Activated T-helper 1 cell treated with anti-CD3 and anti-CD28 coated beads, Interleukin-2, amount 50 U/mL, for 16 hours (primary cell): ENCODE measurements at places on chromosomes 1 and 21.

DNA sequence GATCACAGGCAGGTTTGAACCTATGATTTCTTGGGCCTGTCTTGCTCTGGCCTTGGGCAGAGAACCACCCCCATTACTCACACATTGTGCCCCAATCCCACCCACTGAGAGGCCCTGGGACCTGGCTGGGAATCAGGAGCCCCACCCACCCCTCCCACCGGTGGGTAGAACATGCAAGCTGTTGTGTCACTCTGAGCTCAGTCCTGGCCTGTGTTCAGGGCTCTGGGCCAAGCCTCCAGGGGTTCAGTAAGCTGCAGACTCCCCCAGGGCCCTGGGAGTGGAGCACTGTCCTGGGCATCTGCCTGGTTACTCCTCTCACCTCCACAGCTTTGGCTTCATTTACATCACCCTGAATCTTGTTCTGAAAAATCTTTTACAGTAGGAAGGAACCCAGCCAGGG is 270.5 kb downstream of the RRAGC start:
- no peak for DNase-seq

GRCh38 chr1:16393570-16394521 is 26.8 kb downstream of the SZRD1 start:
- no peak for DNase-seq

- no peak for DNase-seq
Observed at GRCh38 chr1:6923955-6924881, 139.0 kb downstream of the CAMTA1 start.

- no peak for DNase-seq
Observed at GRCh38 chr1:156072251-156072650, 10.0 kb downstream of the MEX3A start.

DNA sequence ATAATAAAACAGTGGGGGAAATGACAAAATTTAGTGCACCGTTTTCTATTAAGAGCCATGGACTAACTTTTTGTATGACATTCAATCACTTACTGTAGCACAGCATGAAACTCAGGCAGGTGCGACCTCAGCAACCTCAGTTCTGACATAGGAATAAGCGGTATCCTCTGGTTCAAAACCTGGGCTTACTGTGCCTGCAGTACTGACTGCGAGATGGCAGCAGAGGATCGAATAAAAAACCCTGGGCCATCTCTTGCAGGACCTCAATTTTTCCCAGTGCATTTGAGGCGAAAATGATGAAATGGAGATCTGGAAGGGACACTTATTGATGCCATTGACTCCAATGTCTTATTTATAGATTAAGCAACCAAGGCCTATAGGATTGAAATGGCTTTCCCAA is 214.7 kb downstream of the ADGRL2 start:
- no peak for DNase-seq

DNA sequence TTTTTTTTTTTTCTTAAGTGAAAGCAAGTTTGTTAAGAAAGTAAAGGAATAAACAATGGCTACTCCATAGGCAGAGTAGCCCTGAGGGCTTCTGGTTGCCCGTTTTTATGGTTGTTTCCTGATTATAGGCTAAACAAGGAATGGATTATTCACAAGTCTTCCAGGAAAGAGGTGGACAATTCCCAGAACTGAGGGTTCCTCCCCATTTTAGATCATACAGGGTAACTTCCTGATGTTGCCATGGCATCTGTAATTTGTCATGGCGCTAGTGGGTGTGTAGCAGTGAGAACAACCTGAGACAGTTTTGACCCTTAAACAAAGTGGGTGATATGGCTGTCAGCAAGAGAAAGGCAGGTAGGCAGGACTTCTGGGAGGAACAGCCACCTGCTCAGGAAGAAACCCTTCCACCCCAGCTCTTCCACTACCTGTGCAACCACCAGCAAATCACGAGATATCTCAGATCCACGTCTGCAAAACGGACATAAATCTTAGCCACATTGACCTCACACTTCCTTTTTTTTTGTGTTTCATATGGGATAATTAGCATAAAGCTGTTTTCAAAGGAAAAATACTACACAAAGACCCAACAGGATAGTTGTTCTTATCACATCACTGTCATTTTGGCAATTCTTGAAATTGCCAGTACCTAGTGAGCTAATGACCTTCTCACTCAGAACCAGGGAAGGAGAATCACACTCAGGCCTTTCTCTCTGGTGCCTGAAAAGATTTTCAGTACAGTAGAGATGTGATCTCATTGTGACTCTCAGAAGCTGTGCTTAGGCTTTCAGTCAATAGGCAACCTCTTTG is 34.8 kb upstream of the DUSP10 start:
- DNase-seq = no peak

- no peak for DNase-seq
Observed at GRCh38 chr1:147752511-147752910, 7.9 kb downstream of the GJA5 start.

DNA sequence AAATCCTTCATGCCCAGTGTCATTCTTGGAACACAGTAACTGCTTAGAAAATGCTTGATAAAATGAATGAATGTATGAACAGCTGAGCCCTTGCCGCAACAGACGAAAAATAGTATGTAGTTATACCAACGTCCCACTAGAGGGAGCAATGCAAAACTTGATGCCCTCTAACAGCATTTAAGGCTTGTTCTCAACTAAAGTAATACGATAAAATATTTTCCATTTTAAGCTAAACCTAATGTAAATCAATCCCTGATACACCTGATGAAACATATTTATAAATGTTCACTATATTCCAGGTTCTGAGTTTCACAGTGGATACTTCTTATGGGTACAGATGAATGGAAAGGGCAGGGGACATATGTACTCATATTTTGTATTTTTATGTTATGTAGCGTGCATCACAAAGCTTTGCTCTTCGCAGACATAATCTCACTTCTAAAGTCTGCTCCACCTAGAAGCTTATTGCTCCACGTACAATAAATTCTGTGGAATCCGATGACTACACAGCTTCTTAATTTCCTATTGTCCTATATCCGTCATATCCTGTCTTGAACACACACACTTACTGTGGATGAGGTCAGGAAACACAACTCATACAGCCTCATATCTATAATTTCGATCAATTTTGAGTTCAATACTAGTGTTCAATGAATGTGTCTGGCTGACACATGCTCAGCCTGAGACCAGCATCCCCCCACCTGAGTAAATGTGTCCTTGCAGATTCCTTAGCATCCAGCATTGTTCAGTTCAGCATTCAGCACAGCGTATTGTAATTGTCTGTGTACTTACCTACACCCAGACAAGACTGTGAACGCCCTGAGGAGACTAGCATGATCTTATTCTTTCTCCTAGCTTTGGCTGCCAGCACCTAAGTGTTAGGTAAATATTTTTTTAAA is 4.4 kb upstream of the UTP25 start:
- DNase-seq = no peak

DNA sequence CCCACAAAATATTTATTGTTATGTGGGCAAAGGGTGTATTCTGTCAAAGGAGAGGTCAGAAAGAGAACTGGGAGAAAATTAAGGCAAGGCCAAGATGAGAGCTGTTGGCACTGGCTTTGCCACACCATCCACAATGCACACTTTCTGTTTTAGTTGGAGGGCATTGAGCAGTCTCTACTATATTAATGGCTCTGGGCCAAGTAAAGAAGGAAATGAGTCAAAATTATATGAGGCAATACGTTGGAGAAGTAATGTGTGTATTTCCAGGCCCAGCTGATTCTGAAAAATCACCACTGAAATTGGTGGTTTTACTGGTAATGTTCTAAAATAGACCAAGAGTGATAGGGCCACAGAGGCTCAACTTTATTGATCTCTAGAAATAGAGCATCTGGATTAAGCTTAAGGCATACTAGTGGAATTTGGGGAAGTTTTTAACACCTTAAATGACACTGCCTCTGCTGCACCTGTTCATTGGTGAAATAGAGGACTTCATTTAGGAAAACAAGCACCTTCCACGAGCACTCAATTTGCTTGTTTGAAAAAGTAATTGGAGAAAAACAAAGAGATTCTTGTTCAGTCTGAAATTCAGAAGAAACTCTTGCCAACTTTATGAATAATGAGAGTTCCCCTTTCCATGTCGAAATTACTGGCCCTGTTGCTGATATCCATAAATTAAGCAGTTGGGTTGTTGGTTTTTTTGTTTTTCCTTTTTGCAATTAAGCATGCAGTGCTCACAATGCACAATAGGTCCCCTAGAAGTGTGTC is 424.9 kb downstream of the ADGRL2 start:
- no peak for DNase-seq

DNA sequence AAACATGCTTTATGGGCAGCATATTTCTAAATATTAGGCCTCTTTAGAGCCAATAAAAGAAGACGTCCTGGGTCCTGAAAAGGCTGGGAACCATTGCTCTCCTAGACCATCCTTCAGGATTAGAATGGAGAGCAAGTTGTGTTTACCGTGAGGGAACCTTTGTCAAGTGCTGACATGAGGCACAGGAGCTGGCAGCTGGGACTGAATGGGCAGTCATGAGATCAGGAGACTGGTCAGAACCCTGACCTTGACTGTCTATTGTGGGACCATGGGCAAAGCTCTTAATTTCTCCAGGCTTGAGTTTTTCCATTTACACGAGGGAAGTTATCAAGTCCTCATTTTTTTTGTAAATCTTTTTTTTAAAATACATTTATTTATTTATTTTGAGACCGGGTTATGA is 5.2 kb downstream of the PFKFB2 start:
- DNase-seq = no peak

GRCh38 chr1:180154003-180154324 is 705 bp upstream of the QSOX1 start:
- DNase-seq = no peak

DNA sequence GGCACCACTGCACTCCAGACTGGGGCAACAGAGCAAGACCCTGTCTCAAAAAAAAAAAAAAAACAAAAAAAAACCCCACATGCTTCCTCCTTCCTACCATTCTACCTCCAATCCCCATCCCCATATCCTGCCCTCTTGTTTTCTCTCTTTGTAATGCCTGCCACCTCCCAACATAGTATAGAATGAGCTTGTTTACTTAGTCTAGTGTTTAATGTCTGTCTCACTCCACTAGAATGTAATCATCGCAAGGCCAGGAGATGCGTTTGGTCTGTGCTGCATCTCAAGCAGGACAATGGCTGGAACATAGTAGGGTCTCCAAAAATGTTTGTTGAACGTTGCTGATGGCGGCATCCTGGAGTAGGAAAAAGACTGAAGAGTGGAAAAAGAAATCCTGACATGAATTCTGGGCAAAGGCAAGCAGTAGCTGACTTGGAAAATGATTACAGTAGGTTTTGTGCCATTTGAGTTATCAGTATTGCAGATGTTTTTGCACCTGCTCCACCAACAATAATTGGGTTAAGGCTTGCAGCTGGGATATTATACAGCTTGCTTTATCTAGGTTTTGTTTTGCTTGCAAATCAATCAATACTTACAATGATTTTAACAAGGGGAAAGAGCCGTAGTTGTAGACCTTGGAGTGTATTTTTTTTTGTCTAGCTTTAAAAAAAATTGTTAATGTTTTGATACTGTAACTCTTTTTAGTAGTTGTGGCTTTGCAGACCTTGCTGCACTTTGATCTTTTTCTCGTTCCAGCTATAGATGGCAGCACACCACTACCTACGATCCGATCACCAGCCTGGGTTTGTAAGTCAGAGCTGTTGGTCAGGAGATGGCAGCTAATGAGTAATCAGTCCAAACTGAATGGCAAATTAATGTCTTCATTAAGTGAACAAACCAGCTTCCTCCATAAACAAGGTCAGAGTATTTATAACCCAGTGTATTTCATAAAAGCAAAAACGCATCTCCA is 62.4 kb downstream of the BACH1 start:
- no peak for DNase-seq

DNA sequence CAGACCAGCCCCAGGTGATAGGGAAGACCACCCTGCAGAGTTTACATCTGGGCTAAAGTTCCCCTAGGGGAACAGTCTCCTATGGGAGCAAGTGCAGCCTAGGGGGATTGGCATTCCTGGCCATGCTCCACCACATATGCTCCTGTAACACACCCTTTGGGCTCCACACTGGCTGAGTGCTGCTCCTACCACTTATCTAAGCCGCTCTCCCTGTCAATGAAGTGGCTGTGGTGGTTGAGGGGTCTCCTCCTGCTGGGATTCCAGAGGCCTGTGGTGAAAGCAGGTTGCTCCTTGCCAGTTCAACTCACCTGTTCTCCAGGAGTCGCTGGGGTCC is 51.1 kb downstream of the COL24A1 start:
- no peak for DNase-seq
